Fibroblast of skin of left biceps (primary cell): ENCODE measurements at places on chromosomes 12 and 14.

GRCh38 chr12:10618338-10618987, 5.1 kb upstream of the MAGOHB start:
- peak; percentile 50 for DNase-seq

GRCh38 chr14:92565040-92565717, 51.6 kb downstream of the RIN3 start:
- no peak for DNase-seq

GRCh38 chr14:61653507-61653906, 41.8 kb upstream of the HIF1A start:
- DNase-seq, result no peak

DNA sequence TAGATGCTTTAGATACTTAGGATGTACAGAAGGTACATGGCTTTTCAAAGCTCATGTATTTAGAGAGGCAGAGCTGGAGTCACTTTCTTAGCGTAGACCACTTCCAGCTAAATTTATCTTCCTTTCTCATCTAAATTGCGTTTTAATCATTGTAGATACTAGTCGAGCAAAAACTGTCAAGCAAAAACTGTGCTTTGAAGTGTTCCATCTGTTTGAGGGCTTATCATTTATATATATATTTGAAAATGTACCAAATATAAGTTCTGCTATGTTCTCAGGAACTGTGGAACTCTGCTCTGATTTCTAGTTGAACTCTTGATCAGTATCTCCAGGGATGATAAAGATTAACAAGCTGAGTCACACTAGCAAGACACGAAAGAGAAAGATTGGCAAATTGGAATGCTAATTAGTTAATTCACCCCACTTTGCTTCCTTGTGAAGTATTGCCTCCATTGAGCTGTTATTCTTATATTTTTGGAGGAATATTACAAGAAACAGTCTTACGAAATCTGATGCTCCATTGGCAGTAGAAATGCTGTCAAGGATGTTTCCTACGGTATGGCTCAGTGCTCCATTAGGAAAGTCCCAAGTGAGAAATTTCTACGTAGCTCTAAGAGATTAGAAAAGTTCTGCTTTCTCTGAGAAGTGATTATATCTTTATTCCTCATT, 310.7 kb downstream of the AEBP2 start:
- no peak for DNase-seq

GRCh38 chr12:5941907-5942306, 3.2 kb downstream of the ANO2 start:
- DNase-seq, result no peak

DNA sequence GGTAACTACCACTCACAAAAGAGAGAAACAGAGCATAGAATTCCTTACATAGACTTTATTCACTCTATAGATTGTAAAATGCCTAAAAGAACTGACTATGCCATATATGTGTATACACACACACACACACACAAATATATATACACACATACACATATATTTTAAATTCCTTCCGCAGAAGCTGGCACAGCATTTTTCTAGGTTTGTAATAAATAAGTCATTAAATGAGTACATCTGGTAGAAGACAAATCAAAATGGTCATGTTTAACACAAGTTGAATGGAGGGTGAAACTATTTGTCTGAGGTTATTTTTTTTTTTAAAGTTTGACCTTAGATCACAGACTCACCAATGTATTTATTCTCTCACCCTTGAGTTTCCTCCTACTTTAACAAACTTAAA, 58.2 kb downstream of the CCER1 start:
- no peak for DNase-seq

- DNase-seq, result no peak
These were observed 72.4 kb downstream of the RASSF3 start for GRCh38 chr12:64682572-64683277.

- no peak for DNase-seq
These were observed 7.3 kb downstream of the SPRYD3 start for GRCh38 chr12:53071591-53072551.

DNA sequence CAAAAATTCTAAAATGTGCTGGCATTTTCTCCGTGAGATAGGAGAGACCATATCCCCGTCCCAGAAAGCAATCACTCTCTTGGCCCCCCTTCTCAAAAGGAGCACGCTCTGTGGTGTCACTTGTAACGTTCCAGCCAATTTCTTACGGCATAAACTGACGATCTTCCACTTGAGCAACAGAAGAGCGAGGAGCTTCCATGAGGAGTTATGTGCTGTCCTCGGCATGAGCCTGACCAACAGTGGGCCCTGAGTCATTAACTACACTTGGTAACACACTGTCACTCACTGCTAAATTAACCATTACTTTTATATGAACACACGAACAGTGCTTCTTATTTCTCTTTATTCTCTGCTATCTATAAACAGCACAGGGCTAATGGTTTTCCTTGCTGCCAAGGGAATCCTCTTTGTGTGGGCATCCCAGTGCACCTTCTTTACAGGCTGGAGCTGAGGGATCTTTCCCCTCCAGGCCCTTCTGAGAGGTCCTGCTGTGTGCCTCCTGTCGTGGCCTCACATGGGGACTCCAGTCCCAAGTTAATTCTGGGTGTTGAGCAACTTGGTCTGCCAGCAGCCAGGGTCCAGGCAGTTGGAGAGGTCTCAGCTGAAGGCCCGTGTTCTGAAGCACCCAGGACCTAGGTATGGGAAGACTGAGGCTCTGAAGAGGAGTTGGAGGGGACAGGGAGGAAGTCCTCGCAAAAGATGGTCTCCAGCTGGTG, 9.4 kb downstream of the SLC6A13 start:
- DNase-seq, result no peak

DNA sequence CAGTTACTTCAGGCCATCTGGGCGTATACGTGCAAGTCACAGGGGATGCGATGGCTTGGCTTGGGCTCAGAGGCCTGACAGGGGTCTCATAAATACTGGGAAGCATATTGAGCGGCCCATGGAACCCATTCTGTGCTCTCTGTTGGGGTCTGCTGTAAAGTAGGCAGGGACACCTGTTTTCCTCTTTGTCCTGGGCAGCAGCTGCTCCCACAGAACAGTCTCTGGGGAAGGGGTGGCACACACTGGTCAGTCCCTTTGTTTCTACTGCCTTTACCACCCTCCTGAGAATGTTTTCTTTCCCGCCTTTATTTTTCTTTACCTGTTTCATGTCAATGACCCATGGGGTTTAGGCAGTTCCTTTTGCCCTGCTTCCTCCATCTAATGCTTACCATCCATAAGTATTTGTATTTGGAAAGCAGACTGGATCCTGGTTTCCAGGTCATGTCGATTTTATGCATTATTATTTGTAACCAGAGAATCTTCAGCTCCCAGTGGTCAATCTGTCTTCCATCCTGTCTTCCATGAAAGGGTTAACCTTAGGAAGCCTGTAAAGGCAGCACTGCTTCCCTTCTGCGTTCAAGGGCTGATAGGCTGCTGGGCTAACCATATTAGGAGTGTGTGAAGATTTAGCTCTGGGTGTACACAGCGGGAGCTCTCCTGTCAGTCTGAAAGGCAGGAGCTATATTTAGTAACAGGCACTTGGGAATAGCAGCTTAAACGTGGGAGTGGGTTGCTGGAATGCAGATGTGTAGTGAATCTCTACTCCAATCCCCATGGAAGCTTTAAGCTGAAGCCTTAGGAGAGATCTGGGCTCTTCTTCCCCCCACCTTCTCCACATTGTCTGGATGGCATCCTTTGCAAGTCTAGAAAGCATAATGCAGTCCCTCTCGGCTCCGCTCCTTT, 124.0 kb downstream of the DYRK2 start:
- peak; percentile 57 for DNase-seq

DNA sequence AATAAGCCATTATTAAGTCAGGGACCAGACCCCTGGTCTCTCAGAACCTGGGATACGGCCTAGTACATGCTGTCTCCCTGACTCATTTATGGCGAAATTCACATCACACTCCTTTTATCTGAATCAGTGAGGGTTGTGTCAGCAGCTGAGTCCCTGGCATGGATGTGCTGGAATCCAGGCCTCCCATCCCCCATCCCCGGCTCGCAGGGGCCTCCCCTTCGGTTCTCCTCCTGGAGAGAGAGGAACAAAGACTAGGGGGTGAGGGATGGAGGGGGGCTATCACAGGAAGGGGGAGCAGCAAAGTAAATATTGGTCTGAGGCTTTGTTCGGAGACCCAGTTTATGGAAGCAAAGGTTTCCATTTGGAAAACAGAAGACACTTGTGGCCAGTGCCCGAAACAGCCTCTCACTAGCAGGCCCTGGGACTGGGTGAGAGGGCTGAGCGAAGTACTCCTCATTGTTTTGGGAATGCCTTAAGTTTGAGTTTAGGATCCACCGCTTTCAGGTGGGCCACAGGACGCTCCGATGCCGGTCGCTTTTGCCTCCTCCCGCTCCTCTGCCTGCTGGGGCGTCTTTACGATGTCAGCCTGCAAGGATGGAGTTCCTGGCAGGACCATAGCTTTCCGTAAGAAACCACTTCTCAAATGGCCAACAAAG, 145.0 kb downstream of the PRKCH start:
- peak; percentile 92 for DNase-seq

DNA sequence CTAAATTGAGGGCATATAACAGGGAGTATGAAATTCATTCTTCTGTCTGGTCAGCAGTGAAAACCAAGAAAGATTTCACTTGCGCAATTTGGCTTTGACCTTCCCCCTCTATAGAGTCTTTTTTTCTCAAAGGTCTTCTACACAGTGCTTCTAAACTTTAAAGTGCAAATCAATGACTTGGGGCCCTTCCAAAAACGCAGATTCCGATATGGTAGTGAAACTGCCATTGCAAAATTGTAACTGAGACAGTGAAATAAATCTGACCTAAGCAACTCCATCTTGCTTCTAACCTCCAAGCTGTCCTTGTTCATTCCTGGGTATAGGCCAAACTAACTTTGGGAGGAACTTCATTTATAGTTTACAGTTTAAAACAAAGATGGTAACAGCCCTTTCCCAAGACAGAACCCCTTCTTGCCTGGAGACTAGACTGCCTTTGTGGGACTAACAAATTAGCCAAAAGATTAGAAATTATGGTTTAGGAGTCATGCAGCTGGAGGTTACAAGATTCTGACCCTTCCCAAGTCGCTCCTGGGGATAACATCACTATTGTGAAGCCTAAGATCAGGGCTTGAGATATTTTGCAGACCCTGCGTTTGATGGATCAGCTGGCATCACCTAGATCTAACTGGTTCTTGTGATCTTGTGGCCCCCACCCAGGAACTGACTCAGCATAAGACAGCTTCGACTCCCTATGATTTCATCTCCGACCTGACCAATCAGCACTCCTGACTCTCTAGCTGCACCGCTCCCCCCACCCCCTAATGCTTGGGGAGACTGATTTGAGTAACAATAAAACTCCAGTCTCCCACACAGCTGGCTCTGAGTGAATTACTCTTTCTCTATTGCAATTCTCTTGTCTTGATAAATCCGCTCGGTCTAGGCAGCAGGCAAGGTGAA, 5.0 kb downstream of the SLC25A21 start:
- DNase-seq, result no peak

- DNase-seq, result no peak
These were observed 173.9 kb upstream of the GRIP1 start for GRCh38 chr12:66852765-66853164.

DNA sequence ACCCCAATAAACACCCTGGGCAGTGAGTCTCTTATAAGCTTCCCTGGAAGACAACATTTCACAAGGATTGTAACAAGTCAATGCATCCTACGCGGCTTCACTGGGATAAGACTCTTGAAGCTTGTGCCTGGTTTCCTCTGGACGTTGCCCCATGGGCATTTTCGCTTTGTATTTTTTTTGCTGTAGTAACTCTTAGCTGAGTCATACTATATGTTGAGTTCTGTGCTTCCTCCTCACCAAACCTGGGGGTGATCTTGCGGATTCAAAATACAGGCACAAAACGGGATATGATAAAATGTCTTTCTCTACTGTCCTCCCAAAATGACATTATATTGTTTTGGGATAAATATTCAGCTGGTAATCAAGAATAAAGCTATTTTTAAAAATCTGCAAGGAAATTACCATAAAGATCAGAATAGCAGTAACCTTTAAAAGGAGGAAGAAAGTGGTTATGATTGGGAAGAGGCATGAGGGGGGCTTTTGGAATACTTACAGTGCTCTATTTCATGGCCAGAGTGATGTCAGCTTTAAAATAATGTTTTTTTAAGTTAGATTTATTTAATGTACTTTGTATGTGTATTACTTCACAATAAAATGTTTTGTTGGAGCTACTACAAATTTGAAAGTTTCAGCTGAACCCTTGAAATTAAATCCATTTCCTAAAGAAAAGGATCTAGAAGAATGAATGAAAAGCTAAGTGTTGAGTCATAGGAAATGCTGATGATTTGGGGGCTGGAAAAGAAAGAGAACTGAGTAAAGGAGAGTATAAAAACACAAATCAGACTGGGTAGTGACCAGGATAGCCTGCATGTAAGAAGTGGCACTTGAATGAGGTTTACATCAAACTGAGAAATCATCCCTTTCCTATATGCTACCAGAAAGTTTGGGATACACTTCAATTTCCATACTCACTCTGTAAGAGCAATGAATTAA, 14.7 kb downstream of the BTBD7 start:
- DNase-seq, result no peak

DNA sequence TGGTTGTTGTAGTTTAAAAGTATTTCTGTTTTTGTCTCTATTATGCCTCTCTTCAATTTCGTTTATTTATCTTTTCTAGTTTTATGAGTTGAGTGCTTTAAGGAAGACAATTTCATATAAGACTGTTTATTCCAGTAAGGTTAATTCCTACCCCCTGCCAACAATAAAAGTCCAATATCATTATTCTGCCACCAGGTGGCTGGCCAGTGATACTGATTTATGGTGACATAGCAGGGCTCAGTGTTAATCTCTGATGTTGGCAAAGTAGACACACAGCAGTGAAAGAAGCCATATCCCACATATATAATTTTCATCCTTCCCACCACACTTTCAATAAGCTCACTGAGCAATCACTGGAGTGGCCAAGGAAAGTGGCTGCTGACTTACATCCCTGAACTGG, 69.0 kb upstream of the BMP4 start:
- DNase-seq, result no peak

- DNase-seq, result peak; percentile 23
These were observed 19.3 kb downstream of the ZC2HC1C start for GRCh38 chr14:75088566-75089373.

DNA sequence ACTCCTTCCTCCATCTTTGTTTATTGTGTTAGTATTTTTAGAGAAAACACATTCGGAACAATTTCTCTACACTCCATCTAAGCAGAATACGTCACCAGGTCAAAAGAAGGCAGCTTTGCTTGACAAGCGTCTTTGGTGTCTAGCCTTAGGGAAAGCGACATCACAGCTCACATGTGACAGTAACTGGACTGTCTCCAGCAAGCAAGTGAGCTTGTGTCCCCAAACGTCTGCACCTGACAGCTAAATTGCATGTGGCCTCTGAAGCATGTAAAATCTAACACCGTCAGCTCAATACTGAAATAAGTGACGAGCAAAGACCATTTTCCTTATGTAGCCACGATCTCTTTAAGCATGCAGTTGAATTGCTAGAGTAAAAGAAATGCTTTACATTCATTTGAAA, 509.8 kb downstream of the GLT1D1 start:
- DNase-seq, result no peak

GRCh38 chr14:81970307-81970706, 436.7 kb upstream of the SEL1L start:
- no peak for DNase-seq

DNA sequence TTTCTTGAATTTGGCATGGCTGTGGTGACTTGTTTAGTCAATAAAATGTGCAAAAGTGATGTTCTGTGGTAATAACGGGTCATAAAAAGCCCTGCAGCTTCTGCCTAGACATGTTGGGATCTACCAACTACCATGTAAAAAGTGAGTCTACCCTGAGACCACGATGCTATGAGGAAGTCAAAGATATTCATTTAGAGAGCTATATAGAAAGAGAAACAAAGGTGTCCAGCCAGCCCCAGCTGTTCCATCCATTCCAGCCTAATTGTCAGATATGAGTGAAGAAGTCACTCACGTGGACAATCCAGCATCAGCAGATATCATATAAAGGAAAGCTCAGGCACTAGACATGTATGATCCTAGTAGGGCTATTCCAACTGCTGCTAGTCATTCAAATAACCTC, 117.2 kb upstream of the SSTR1 start:
- DNase-seq, result no peak
